NCI-H1105 treated with DMSO at 0.1 percent for 48 hours (cell line): ENCODE measurements at places on chromosomes 3 and 15.

DNA sequence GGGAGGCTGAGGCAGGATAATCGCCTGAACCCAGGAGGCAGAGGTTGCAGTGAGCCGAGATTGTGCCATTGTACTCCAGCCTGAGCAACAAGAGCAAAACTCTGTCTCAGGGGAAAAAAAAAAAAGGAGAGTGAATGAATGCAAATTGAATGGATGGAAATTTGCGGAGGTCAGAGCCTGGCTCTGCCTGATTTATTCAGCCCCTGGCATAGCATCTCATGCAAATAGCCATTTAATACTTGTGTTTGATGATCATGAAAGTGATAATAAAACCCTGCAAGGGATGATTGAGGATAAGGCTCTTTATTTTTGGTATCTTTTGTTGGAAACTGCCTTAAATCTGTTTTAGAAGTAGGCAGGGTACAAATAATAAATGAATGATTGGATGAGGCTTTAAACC lies 133.0 kb upstream of the SEMA6D start:
- DNase-seq: no peak

GRCh38 chr3:42122261-42123011 lies 31.3 kb downstream of the TRAK1 start:
- no peak for DNase-seq

DNA sequence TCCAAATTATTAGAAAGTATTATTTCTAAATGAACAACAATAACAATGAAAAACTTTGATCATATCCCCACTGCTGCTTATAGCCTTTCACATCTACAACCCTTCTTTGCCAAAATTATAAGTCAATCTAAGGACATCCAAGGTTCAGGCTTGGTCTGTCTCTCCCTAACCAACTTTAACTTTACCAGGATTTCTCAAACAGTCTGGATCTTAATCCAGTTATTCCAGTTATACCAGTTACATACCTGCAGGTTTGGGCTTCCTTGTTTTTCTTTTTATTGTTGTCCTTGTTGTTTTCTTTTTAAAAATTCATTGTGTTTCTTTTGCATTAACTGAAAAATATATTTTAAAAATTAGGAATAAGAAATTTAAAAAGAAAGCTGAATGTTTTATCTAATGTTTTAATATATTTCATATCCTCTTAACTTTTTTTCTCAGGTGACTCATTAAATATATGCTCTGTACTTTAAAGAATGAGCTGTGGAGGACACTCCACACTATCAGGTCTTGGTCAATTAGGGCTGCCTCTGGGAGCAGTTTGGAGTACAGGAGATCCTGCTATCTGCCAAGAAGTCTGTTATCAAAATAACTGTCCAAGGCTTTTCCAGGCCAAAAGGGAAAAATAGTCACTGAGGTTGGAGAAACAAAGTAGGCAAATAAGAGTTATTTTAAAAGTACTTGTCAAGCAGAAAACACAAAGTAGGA lies 421.4 kb downstream of the EPHA6 start:
- DNase-seq: no peak

DNA sequence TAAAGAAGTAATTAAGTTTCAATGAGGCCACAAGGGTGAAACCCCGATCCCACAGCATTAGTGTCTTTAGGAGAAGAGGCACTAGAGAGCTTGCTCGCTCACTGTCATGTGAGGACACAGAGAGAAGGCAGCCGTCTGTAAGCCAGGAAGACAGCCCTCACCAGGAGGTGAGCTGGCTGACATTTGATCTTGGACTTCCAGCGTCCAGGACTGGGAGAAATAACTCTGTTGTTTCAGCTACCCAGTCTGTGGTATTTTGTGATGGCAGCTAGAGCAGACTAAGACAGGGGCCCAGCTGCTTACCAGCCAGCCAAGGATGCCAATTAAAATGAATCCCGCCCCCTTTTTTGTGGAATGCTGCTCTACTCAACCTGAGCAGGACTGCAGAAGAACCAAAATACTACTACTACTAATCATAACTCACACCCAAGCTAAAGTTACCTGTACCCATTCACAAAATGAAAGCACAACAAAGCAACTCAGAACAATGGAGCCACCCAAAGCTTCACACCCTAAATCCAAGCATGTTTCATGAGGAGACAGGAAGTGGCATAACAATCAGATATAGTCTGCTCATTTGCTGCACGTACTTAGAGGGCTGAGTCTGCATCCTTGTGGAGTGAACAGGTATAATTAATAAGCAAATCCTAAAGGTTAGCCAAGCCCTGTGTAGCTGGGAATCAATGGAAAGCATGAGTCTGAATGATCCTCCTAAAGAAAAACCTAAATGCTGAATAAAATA lies 35.6 kb upstream of the RHCG start:
- DNase-seq: no peak

- DNase-seq: no peak
Observed at GRCh38 chr3:26308454-26308853, 314.1 kb upstream of the LRRC3B start.

DNA sequence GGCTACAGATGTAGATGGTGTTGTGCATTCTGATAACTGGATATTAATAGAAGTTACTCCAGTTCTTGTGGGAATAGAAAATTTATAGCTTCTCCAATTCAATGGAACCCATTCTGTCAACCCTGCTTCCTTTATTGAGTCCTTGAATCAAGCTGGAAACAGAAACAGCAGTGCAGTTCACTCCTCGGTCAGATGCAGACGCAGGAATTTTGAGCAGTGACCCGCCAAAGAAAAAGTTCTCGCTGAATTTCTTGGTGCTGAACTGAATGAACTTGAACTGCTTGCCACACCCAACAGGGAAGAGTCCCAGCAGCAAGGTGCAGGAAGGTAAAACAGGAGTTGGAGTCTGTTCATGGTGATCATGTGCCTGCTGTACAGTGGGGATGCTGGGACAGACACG lies 10.3 kb downstream of the HRH1 start:
- DNase-seq: no peak

- no peak for DNase-seq
Observed at GRCh38 chr15:48945386-48945785, 18.3 kb downstream of the SHC4 start.

GRCh38 chr3:53989946-53990345 lies 98.3 kb upstream of the SELENOK start:
- no peak for DNase-seq

- no peak for DNase-seq
Observed at GRCh38 chr3:188594139-188594538, 440.2 kb downstream of the LPP start.

- DNase-seq: no peak
Observed at GRCh38 chr3:58494107-58494506, 2.2 kb downstream of the KCTD6 start.
